ENCODE measurements at places on chromosomes 5 and 9. TPM values are rescaled to one million over a fixed set of nuclear protein-coding genes. Genes with fewer than 3 reads are reported as not detected.

Gene OTULINL
- 1.0 TPM for total RNA-seq

Gene CAPSL
- total RNA-seq, result not detected

Gene ANGPTL2
- total RNA-seq, result 104 TPM

Gene CNTNAP3
- total RNA-seq, result 6.4 TPM

Gene ZNF169
- total RNA-seq, result 2.9 TPM

Gene SV2C
- not detected for total RNA-seq

Gene PCDHGA11
- total RNA-seq, result 20.6 TPM

Gene RLN1
- total RNA-seq, result not detected

Gene PDCD1LG2
- total RNA-seq, result 22.8 TPM

Gene CSF1R
- total RNA-seq, result 0.69 TPM

Gene WDR38
- not detected for total RNA-seq

Gene TMEM141
- total RNA-seq, result 38.7 TPM

All from smooth muscle cell of the pulmonary artery (primary cell).